ENCODE measurements at places on chromosomes 6 and 20.

GRCh38 chr6:51027283-51028065, 208.8 kb downstream of the TFAP2B start:
- DNase-seq, result no peak

DNA sequence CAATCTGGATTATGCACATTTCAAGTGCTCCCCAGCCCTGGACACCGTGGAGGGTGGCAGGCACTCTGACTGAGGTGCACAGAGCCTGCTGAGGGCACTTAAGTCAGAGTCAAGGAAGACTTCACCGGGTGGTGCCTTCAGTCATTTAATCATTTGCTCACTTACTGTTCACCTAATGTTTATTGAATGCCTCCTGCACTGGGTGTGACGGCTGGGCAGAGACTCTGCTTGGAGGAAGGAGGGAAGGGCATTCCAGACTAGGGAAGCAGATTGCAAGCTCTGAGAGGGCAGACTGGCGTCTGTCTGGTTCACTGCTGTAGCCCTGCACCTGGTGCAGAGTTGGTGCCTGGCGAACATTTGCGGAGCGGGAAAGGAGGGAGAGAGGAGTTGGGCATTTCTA, 54.2 kb upstream of the FAM83D start:
- DNase-seq, result no peak

GRCh38 chr6:25173951-25174474, 105.2 kb upstream of the CARMIL1 start:
- DNase-seq, result peak; percentile 98

DNA sequence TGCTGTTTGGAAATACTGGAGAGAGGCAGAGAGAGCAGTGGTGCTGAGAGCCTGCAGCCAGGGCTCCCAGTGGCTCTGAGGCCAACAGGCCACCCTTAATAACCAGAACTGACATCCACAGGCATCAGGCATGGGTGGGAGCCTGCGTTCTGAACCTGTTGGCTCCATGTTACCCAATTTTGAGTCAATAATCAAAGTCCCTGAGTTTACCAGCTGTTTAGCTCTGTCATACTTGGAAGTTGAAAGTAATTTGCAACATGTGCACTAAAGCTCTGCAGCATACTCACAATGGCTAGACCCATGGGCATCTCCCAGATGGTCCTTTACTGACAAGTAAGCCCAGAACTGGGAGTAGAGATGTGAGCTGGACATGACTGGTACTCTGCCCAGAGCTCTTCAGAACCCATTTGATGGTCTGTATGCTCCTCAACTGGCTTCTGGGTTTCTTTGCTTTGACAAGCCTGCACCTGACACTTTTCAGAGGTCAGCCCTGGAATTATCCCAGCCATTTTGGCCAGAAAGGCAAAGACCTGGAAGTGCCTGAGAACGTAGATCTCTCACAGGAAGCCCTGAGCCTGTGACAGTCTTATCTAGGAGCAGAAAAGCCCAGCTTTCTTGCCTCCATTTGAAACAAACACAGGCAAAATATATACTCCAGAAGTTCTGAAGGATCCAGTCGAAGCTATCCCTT, 122.4 kb upstream of the CITED2 start:
- DNase-seq, result no peak

DNA sequence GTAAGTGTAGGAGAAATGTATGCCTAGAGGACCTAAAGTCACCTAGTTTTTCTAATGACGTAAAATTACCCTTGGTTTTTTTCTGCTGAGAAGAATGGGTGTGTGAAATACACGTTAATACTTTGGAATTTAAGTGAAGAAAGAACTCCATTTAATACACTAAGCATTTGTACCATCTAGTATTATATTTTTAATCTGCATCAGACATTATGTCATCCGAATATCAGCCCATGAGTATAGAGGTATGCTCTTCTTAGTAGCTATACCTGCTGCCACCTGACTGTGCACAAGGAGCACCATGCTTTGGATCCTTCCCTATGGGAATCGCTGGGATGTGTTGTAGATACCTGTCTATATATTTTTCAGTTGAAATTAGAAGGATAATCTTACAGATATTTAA, 106.4 kb downstream of the QKI start:
- DNase-seq, result no peak

GRCh38 chr20:38387953-38388352, 41.7 kb downstream of the LBP start:
- no peak for DNase-seq

- no peak for DNase-seq
These were observed 156.3 kb upstream of the EPHA7 start for GRCh38 chr6:93575495-93576267.

DNA sequence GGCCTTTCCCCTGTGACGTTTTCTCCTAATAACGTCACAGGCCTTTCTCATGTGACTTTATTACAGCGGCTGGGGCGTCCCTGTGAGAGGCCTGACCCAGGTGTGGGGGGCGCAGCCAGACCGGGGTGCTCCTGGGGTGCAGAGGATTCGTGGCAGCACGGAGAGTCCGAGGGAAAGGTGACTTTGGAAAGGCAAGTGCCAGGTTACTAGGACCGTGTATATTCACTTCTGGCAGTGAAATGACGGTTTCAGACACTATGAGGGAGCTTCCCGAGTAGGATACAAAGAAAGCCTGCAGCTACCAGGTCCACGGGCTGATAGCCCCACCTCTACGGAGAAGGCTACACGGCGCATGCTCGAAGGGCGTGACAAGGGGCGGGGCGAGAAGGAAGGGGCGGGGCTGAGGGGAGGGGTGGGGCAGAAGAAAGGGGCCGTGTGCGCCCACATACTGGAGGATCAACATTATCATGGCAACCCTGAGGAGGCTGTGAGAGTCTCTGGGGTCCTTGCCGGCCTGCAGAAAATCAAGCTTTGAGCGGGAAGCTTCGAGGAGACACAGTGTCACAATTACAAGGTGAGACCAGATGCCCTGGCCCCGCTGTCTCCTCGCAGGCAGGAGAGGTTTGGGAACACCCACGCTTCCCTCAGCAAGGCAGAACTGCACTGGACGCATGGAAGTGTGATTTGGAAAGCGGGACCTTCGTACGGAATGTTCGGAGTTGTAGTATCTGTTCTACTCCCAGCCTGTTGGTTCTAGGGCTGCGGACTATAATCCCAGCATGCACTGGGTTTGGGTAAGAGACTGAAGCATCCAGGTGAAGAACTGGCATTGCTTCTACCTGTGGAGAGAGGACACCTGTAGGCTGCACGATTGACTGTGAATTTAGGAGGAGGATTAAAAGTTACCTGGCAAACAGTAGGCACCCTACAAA, 54.4 kb upstream of the ZNF337 start:
- peak; percentile 45 for DNase-seq

DNA sequence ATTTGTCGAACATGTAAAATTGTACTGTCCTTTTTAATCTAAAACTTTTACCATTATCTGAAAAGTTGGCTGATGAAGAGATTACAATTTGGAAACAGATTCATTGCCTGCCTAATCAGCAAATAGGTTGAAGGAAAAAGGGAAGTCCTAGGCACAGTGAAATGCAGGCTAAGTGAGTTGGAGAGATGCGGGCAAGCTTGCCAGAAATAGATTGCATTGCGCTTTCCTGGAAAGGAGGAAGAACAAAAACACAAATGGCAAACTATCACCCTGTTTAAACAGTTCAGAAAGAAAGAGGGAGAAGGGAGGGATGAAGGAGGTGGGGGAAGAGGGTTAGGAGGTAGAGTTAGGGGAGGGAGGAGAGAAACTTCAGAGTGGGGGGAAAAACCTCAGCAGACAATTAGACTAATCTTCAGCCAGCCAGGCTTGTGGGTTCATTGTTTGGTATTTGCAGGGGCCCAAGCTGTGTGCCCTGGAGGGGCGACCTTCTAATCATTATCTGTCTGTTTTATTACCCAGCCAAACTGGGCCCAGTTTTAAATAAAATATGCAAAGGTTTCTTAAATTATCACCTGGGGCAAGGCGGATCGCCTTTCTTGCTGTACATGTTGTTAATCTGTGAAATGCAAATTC, 465.2 kb downstream of the TFAP2B start:
- no peak for DNase-seq

- no peak for DNase-seq
These were observed 5.8 kb downstream of the OLIG3 start for GRCh38 chr6:137488150-137489045.

- no peak for DNase-seq
These were observed 96.0 kb upstream of the LOC128125822 start for GRCh38 chr6:63476302-63476701.

- peak; percentile 62 for DNase-seq
These were observed 14.9 kb upstream of the TTPAL start for GRCh38 chr20:44460795-44461141.

DNA sequence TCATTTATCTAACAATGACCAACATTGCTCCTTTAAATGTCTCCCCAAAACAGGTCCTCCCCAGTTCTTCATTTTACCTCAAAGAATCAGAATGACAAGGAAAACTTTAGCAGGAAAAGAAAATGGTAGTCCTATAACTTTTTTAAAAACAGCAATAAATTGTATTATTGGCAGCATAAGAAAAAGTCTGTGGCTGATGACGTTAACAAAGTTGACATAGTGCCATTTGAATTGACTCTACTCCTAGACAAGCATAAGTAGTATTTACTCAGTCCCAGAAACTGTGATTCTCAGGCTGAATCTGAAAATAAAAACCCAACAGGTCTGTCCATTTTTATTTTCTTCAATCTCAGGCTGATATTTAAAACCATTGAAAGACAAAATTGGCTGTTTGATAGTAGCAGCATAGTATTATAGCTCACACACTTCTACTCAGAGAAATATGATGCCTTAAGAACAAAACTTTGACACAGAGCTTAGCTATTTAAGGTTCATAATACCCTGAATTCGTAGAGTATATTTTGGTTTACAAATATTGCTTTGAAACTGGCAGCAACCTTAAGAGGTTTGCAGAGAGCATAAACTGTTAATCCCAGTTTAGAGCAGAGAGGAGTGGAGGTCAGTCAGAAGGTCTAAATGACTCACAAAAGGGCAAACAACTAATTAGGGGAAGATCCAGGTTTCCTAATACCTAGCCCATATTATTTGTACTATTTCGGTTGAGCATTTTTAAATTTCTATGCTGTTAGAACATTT, 35.0 kb upstream of the TENT5A start:
- DNase-seq, result peak; percentile 85

- peak; percentile 60 for DNase-seq
These were observed 2.5 kb downstream of the NCOA7 start for GRCh38 chr6:125793280-125793679.

DNA sequence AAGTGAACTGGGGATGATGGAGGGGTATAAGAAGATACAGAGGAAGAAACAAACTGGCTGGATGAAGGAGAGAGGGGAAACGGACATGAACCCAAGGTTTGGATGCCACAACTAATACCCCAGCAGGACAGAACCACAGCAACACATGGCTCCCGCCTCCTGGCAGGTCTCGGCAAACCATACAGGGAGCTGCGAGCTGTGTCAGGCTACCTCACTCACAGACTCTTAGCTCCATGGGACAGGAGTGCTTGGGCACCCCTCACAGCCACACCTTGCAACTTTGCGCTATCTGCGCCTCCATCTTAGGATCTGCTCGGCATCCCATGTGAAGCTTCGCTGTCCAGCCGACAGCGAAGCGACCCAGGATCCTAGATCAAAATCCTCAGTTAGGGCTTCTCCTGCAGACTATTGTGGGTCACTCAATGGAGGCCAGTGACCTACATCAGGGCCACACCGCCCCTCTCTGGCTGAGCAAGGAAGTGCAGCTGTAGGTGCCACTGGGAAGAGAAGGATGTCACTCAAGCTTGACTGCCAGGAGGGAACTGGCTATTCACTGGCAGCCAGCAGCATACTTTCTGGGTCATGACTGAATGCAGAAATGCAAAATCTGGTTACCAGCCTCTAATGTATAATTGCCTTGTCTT, 174.4 kb upstream of the RIN2 start:
- DNase-seq, result peak; percentile 34

DNA sequence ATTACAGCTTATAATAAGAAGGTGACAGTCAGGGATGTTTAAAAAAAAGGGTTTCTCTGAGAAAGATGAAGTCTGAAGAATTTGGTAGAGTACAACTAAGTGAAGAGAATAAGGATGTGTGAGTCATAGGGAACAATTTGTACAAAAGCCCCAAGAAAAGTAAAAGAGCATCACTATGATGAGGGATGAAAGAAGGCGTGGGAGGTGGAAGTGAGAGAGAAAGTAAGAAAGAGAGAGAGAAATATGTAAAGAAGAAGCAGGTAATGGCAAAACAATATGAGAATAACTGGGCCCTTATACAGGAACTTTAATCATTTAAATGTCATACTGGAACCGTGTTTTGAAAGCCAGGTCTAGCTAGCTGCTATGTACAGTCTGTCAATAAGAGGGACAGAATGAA, 179.4 kb downstream of the ASCC3 start:
- DNase-seq, result peak; percentile 71

DNA sequence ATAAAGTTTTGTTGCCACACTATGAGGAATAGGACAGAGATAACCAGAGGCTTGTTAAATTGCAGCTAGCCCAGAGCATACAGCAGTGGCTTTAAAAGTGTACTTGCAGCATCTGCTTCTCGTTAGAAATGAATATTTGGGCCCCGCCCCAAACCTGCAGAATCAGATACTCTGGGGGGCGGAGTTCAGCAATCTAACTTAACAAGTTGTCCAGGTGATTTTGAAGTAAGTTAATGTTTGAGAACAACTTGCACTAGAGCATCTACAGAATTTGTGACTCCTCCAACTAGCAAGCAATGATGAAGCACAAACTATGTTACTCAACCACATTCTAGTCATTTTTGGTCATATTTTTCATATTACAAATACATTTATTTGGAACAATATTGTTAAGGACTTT, 10.6 kb upstream of the SUPT3H start:
- DNase-seq, result peak; percentile 50

- no peak for DNase-seq
These were observed 27.4 kb upstream of the MAPRE1 start for GRCh38 chr20:32792316-32792715.

GRCh38 chr6:14306151-14306906, 188.8 kb downstream of the CD83 start:
- no peak for DNase-seq

DNA sequence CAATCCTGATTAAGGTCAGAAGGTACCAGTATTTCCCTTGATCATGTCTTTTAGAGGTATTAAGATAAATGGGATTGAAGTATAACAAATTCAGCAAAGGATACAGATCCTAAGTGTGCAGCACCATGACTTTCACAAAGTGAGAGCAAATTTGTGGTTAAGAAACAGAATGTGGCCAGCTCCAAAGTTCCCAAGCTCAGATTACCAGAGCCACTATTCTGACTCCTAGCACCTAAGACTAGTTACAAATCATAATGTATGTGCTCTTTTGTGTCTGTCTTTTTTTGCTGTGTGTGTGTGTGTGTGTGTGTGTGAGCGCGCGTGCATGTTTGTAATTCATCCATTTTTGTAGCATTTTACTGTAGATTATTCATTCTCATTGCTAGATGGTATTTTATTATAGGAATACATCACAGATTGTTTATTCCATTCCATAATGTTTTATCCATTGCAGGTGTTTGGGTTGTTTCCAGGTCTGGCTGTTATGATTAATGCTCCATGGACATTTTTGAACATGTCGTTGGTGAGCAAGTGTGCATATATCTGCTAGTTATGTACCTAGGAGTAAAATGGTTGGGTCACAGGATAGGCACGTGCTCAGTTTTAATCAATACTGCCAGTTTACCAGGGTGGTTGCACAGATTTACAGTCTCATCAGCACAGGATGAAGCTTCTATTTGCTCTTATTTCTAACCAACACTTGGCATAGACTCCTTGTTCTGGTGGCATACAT, 314.0 kb upstream of the JAG1 start:
- peak; percentile 13 for DNase-seq

GRCh38 chr6:134508862-134509498, 191.1 kb upstream of the SGK1 start:
- DNase-seq, result no peak

Measured in fibroblast of mammary gland (primary cell).